Progenitor cell of endocrine pancreas (in vitro differentiated cells): ENCODE measurements at places on chromosomes 1 and 21. TPM values are rescaled to one million over a fixed set of nuclear protein-coding genes. Genes with fewer than 3 reads are reported as not detected.

DNA sequence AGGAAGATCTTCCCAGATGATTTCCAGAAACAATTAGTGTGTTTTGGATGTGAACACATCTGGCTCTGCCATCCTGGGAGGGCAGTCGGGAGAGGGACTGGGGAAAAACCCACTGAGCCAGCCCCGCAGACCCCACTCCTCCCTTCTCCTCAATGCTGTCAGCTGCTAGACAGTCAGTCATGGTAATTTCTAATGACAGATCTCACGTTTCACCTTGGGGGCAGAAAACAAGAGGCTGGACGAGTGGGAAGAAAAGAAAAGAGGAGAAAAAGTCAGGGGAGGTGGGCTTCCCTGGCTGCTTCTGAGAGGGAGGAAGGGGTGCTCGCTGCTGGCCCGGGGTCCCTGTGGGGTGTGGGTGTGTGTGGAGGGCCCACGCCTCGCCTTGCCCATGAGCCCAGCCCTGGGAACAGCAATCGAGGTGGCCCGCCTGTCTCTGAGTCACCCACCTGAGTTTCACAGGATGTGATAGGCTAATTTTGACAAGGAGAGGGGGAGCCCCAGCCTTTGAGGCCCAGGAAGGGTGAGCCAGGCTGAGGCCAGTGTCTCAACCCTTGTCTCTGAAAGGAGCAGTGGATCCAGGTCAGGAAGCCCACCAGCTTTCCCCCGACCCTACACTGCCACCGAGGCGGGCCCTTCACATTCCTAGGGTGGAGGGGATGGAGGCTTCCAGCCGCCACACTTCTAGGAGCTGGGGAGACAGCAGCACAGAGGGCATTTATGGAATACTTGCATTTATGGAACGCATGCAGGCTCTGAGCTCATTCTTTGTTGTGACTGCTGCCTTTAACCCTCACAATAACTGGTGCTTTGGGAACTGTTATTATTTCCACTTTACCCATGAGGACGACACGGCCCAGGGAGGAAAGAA lies 49.1 kb upstream of the IFNLR1 start:
- no peaks in the 10 kb centered on the region for H3K36me3 ChIP-seq
- peak overlapping the region; percentile 21 for H3K27ac ChIP-seq
- H3K4me1 ChIP-seq = peaks cover 12% of the 10 kb centered on the region
- no peak overlapping the region for H3K4me3 ChIP-seq

- H3K27me3 ChIP-seq = peaks cover 33% of the 10 kb centered on the region
- no peaks in the 10 kb centered on the region for H3K4me1 ChIP-seq
- no peak overlapping the region for H3K4me3 ChIP-seq
- DNase-seq = no peak
- H3K36me3 ChIP-seq = no peaks in the 10 kb centered on the region
- no peak overlapping the region for H3K27ac ChIP-seq
These were observed 10.2 kb upstream of the GNL2 start for GRCh38 chr1:37605806-37606474.

- DNase-seq = no peak
- no peaks in the 10 kb centered on the region for H3K27me3 ChIP-seq
- no peak overlapping the region for H3K27ac ChIP-seq
- peak overlapping the region; percentile 1 for H3K4me3 ChIP-seq
These were observed 3.0 kb downstream of the PAXBP1 start for GRCh38 chr21:32768530-32768929.

DNA sequence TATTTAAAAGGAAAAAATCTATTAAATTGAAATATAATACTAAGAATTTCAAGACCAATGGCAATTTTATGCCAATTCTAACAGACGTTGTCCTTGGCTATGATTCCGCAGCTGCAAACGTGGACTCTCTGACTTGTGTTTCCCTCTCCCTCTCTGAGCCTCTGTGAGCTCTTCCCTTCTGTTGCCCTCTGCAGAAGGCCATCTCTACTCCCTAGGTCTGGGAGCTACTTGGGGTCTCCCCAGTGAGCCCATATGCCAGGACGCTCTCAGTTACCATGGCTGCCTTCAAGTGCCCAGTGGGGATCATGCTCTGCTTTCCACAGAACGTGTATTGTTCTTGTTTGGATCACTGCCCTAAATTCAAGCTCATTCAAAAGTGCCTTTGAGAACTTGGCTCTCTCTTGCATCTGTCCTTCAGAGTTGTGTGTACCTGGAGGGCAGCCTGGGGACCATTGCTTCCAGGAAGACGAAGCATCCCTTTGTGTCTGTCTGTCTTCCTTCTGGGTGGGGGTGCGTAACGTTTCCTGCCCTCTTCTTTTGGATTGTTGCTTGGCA lies 97.5 kb upstream of the TSPAN2 start:
- no peak overlapping the region for H3K4me3 ChIP-seq
- no peak for DNase-seq
- H3K27ac ChIP-seq = no peak overlapping the region
- no peaks in the 10 kb centered on the region for H3K36me3 ChIP-seq
- no peaks in the 10 kb centered on the region for H3K27me3 ChIP-seq

NAV1 gene
- 53.4 and 55.2 TPM in 2 replicates for total RNA-seq

- H3K4me3 ChIP-seq = peak overlapping the region; percentile 73
- peaks cover 19% of the 10 kb centered on the region for H3K27me3 ChIP-seq
- peaks cover 9% of the 10 kb centered on the region for H3K4me1 ChIP-seq
These were observed 716 bp upstream of the HPDL start for GRCh38 chr1:45325851-45326506.

DNA sequence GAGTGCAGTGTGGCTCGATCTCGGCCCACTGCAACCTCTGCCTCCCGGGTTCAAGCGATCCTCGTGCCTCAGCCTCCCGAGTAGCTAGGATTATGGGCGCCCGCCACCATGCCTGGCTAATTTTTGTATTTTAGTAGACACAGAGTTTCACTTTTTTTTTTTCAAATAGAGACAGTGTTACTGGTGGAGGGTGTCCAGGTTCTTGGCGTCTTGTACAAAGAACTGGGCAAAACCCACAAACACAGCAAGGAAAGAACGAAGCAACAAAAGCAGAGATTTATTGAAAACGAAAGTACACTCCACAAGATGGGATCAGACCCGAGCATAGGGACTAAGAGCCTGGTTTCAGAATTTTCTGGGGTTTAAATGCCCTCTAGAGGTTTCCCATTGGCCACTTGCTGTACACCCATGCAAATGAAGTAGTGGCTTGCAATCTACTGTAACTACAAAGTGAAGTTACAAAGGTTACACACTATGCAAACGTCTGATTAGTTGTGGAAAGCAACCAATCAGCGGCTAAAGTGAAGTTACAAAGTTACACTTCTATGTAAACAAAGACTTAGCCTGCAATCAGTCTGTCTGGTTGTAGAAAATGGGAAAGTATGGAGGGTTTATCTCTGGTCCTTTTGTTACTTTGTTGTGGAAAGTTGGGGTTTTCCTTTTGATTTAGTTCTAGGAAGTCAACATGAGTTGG lies 199.1 kb downstream of the DYRK1A start:
- peaks cover 7% of the 10 kb centered on the region for H3K27me3 ChIP-seq
- no peak for DNase-seq
- H3K27ac ChIP-seq = no peak overlapping the region
- no peak overlapping the region for H3K4me3 ChIP-seq

ELF3 gene
- 71.9 and 74.3 TPM in 2 replicates for total RNA-seq

DNA sequence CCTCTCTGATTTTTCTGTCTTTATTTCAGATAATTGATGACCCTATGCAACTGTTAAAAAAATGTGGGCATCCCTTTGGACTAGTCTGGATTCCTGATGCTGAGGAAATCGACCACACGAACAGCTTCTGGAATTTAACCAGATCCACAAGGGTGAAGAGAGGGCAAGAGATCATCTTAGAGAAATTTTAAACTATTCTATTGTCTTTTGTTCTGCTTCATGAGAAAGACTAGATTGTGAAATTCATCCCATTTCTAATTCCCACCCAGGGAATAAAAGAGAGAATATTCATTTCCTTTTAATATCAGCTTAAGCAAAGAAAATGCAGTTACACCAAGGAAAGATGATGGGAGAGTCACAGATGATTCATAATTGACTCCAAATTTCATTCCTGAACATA lies 71.8 kb downstream of the DUSP10 start:
- H3K4me3 ChIP-seq = no peak overlapping the region
- no peaks in the 10 kb centered on the region for H3K27me3 ChIP-seq
- no peaks in the 10 kb centered on the region for H3K36me3 ChIP-seq
- DNase-seq = no peak
- H3K27ac ChIP-seq = no peak overlapping the region

- no peak overlapping the region for H3K27ac ChIP-seq
- DNase-seq = no peak
- no peaks in the 10 kb centered on the region for H3K36me3 ChIP-seq
- peaks cover 10% of the 10 kb centered on the region for H3K4me1 ChIP-seq
- H3K27me3 ChIP-seq = peaks cover 78% of the 10 kb centered on the region
These were observed 2.6 kb downstream of the SLAMF8 start for GRCh38 chr1:159829273-159829634.

DNA sequence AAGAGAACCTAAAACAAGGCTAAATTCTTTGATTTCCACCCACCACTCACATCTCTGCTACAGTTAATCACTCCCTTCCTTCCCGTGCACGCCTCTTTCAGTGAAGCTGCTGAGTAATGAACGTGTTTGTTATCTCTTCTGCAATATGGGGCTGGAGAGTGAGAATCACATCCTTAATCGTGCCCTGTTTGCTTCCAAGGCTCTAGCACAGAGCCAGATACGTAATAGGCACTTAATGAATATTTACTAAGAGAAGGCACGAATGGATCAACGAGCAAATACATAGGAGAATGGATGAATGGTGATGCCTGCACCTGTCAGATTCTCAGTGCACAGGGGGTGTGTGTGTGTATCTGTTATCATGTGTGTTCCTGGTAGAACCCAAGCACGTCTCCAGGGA lies 22.1 kb upstream of the FAM43B start:
- H3K36me3 ChIP-seq = no peaks in the 10 kb centered on the region
- peaks cover 52% of the 10 kb centered on the region for H3K27me3 ChIP-seq
- H3K4me1 ChIP-seq = peaks cover 17% of the 10 kb centered on the region
- H3K27ac ChIP-seq = no peak overlapping the region
- H3K4me3 ChIP-seq = no peak overlapping the region

GRCh38 chr1:221723848-221724236 lies 18.0 kb downstream of the DUSP10 start:
- H3K4me3 ChIP-seq = no peak overlapping the region
- no peaks in the 10 kb centered on the region for H3K27me3 ChIP-seq
- H3K4me1 ChIP-seq = peaks cover 8% of the 10 kb centered on the region
- peaks cover 18% of the 10 kb centered on the region for H3K36me3 ChIP-seq

DNA sequence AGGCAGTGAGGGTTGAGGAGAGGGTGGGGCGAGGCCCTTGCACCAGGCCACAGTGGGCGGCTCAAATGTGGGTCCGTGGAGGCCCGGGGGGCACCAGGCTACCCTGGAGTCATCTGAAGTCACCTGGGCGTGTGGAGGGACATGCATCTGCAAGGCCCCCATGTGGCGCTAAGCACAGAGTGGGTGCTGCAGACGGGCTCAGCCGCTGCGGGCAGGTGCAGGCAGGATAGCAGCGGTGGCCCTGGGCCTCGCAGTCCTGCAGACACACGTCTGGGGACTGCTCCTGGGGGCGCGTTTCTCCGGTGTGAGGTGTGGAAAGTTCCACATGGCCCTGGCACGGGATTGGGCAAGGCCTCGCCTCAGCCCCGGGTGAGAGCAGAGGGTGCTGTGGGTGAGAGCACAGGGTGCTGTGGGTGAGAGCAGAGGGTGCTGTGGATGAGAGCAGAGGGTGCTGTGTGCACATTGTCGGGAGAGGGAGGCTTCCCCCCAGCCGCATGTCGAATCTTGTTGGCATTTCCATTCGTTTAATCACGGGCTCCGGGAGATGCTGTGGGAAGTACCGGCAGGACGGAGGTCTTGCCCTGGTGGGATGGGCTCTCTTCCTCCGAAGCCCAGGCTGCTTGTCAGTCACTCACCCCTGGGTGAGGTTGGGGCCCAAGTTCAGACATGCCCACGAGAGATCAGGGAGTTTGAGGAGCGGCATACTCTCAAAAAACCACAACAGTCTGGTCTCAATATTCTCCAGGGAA lies 46.5 kb downstream of the TP73 start:
- H3K4me1 ChIP-seq = no peaks in the 10 kb centered on the region
- H3K27ac ChIP-seq = no peak overlapping the region
- H3K4me3 ChIP-seq = no peak overlapping the region
- H3K36me3 ChIP-seq = no peaks in the 10 kb centered on the region
- no peak for DNase-seq

- DNase-seq = no peak
- no peak overlapping the region for H3K4me3 ChIP-seq
- no peaks in the 10 kb centered on the region for H3K4me1 ChIP-seq
- H3K27ac ChIP-seq = no peak overlapping the region
These were observed 125.7 kb downstream of the FMN2 start for GRCh38 chr1:240217403-240217802.

GRCh38 chr1:5915587-5916571 lies 76.3 kb downstream of the NPHP4 start:
- peaks cover 3% of the 10 kb centered on the region for H3K36me3 ChIP-seq
- no peak overlapping the region for H3K27ac ChIP-seq
- no peak overlapping the region for H3K4me3 ChIP-seq
- no peak for DNase-seq

KRTAP10-1 gene
- total RNA-seq = not detected in 2 replicates

DNA sequence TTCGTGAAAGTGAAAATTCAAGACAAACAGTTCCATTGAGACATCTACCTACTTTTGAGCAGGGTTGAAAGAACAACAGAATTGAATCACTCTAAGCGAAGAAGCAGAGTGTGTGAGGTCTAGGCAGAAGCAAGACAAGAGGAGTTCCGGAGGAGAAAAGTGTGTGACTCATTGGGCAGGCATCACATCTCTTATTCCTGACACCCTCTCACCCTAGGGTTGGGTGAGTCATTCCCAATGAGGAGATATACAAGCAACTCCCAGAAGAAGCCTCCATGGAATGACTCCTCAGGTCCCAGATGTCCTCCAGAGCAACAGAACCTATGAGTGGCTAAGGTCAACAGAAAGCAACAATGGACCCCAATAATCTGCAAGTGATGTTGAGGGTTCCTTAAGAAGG lies 138.1 kb downstream of the TPR start:
- H3K27ac ChIP-seq = no peak overlapping the region
- no peak for DNase-seq
- no peaks in the 10 kb centered on the region for H3K36me3 ChIP-seq
- H3K27me3 ChIP-seq = no peaks in the 10 kb centered on the region

GRCh38 chr1:206590025-206590758 lies 22.1 kb downstream of the EIF2D start:
- H3K36me3 ChIP-seq = peaks cover 17% of the 10 kb centered on the region
- H3K4me3 ChIP-seq = no peak overlapping the region
- DNase-seq = no peak
- no peak overlapping the region for H3K27ac ChIP-seq
- H3K4me1 ChIP-seq = no peaks in the 10 kb centered on the region

VPS72 gene
- 110 and 119 TPM in 2 replicates for total RNA-seq

GRCh38 chr1:208254376-208254775 lies 10.2 kb upstream of the PLXNA2 start:
- no peak for DNase-seq
- H3K27ac ChIP-seq = no peak overlapping the region
- peaks cover 19% of the 10 kb centered on the region for H3K4me1 ChIP-seq
- no peak overlapping the region for H3K4me3 ChIP-seq
- H3K36me3 ChIP-seq = no peaks in the 10 kb centered on the region

- no peaks in the 10 kb centered on the region for H3K36me3 ChIP-seq
- no peak overlapping the region for H3K27ac ChIP-seq
- no peaks in the 10 kb centered on the region for H3K27me3 ChIP-seq
- no peak for DNase-seq
- H3K4me3 ChIP-seq = no peak overlapping the region
These were observed 4.2 kb upstream of the PMVK start for GRCh38 chr1:154940651-154941194.

- no peaks in the 10 kb centered on the region for H3K27me3 ChIP-seq
- H3K4me1 ChIP-seq = no peaks in the 10 kb centered on the region
- no peak for DNase-seq
- H3K4me3 ChIP-seq = no peak overlapping the region
- no peak overlapping the region for H3K27ac ChIP-seq
These were observed 12.8 kb downstream of the CLDN17 start for GRCh38 chr21:30153697-30154340.

TMEM82 gene
- 0.44 and 1.4 TPM in 2 replicates for total RNA-seq
